ENCODE measurements at places on chromosomes 16 and 17.

GRCh38 chr16:49652456-49653172 is 203.3 kb downstream of the ZNF423 start:
- no peak for DNase-seq

GRCh38 chr16:29649588-29650494 is 13.2 kb upstream of the SPN start:
- no peak for DNase-seq

GRCh38 chr16:4182581-4183236 is 59.2 kb downstream of the SRL start:
- DNase-seq = no peak

- no peak for DNase-seq
Observed at GRCh38 chr17:39485555-39485954, 24.3 kb downstream of the CDK12 start.

DNA sequence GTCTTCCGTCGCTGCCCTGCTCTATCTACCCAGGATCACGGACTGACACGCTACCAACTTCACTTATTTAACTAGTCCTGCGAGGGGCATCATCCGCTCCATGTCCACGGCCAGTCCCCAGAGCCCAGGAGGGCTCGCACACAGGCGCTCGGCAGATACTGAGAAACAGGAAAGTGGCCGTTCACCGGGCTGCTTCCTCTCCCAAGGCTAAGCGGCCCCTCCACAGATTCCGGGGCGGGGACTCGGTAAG is 388 bp downstream of the OXLD1 start:
- DNase-seq = peak; percentile 15

DNA sequence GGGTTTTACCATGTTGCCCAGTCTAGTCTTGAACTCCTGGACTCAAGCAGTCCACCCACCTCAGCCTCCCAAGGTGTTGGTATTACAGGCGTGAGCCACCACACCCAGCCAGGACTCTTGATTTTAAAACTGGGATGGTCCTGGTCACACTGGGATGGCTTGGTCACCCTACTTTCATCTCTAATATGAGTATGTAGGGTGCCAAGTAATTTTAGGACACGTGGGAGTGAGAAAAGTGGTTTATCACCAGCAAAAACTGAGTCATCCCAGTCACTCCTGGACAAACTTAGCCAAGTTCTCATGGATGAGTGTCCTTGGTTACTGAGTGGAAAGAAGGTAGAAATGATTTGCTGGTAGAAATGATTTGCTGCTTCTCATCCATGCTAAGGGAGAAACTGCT is 9.9 kb downstream of the CLEC19A start:
- DNase-seq = no peak

DNA sequence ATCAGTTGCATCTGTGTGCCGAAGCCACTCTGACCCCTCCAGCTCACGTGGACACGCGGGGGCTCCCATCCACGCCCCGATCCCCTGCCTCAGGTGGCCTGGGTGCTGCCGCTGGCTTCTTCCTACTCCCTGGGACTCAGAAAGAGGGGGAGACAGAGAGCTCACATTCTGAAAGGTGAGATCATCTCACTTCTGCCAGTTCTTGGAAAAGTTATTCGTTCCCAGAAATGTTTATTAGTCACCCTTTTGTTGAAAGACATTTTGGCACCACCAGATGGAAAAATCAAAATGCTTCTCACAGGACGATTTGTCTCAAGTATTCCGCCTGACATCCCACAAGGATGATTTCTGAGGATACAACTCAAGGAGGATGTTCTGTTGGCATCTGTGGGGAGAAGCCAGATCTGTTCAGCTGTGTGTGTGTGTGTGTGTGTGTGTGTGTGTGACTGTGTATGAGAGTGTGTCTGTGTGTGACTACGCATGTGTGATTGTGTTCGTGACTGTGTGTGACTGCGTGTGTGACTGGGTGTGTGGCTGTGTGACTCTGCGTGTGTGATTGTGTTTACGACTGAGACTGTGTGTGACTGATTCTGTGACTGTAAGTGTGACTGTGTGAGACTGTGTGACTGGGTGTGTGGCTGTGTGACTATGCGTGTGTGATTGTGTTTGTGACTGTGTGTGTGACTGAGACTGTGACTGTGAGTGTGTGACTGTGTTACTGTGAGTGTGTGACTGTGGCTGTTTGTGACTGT is 207.3 kb downstream of the NTN1 start:
- DNase-seq = no peak

DNA sequence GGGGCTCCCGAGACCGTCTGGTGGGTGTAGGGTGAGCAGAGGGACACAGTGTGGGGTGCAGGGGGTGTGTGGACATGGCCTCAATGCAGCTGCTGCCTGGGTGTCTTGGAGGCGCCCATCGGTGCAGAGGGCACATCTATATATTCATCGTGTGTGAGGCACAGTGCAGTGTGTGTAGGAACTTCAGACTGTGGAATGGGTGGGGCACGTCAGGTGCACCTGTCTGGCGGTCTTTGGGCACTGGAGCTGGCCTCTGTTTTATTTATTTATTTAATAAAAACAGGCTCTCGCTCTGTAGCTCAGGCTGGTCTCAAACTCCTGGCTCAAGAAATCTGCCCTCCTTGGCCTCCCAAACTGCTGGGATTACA is 16.8 kb downstream of the LASP1 start:
- no peak for DNase-seq

GRCh38 chr16:31364421-31364820 is 9.4 kb downstream of the ITGAX start:
- DNase-seq = no peak

GRCh38 chr16:24953721-24954120 is 61.4 kb downstream of the ARHGAP17 start:
- no peak for DNase-seq

- no peak for DNase-seq
Observed at GRCh38 chr16:3088450-3088849, 10.6 kb downstream of the ZSCAN10 start.

DNA sequence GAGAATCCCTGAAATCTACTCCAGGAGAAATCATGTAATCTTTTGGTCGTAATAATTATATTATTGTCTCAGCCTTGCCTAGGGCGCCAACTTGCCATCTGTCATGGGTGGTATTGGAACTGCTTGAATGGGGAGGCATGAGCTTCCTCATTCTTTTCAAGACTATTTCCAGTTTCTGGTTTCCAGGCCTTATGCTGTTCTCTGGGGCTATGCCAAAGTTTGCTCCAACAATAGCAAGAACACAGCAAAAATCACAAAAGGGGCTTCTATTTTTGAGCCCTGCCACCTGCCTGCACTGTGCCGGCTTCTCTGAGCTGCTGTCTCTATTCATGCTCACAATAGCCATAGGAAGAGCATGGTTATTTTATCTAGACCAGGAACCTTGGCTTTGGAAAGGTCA is 111.7 kb downstream of the SPECC1 start:
- DNase-seq = no peak

DNA sequence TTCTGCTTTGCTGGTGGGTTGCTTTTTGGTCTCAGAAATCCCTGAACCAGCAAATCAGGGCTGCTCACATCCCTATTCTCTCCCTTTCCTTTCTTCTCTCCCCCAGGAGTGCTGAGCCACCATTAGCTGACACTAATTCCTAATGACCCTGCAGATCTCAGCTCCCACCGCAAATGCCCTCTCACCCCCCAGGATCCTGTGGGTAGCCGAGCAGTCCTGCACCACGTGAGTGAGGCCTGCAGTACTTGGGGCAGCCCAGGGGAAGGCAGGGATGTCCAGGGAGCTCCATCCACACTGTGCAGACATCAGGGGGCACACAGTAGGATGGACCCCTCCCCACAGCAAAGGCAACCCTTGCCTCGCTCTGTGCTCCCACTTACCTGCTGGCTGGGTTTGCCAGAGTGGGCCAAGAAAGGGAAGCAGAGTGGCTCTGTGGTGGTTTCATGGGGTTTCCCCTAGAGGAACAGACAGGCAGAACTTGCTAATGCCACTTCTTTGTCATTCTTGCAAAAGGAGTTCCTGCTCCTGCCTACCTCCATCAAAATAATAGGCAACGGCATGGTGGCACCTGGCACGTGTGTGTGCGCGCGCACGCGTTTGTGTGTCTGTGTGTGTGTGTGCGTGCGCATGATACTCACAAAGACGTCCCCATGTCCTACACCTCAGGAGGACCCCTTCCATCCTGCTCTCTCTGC is 135.6 kb downstream of the GAS7 start:
- DNase-seq = no peak

DNA sequence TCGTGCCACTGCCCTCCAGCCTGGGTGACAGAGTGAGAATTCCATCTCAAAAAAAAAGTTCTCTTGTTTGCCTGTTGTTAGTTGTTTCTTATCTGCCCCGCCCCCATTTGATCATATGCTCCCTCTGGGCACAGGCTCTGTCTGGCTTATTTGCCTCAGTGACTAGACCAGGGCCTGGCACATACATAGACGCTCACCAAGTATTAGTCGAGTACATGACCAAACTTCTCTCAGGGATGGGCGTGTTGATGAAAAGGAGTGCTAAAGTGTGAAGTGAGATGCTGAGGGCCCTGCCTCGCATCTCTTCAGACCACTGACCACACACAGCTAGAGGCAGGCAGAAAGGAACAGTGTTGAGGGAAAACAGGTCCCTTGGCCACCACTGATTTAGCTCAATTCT is 3.3 kb upstream of the HELZ start:
- DNase-seq = no peak

- DNase-seq = no peak
Observed at GRCh38 chr17:10635290-10635689, 21.8 kb downstream of the MYH3 start.

DNA sequence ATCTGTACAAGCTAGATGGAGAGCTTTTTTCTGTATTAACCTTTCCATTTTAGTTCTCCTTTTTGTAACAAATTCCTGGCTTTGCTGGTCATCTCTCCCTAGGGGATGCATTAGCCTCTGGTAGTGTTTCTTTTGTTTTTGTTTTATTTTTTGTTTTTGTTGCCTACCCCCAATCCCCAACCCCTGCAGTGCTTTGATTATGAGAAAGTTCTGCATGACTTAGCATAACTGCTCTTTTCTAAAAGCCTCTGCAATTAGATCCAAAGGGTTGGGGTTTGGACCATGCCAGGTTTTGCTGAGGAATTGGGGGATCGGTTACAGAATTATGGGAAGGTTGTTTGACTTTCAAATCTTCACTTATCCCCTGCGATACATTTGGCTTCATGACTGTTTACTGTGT is 98.2 kb downstream of the ADAMTS18 start:
- no peak for DNase-seq

- no peak for DNase-seq
Observed at GRCh38 chr16:5005916-5006315, 27.8 kb downstream of the NAGPA start.

DNA sequence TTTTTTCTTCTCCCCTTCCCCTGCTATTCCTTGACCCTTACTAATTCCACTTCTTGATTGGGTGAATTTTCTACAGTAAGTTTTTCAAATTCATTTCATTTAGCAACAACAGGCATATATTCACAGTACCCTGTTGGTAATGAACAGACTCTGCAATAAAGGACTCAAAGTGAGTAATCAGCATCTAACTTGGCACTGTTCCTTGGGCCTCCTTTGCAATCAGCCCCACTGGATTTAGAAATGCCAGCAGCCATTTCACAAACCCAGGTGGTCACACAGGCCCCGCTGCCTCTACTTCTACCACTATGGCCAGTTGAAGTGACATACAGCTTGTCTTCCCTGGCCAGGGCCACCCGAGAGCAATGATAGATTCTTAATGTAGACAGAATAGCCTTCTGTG is 113.8 kb downstream of the CYB561 start:
- no peak for DNase-seq

DNA sequence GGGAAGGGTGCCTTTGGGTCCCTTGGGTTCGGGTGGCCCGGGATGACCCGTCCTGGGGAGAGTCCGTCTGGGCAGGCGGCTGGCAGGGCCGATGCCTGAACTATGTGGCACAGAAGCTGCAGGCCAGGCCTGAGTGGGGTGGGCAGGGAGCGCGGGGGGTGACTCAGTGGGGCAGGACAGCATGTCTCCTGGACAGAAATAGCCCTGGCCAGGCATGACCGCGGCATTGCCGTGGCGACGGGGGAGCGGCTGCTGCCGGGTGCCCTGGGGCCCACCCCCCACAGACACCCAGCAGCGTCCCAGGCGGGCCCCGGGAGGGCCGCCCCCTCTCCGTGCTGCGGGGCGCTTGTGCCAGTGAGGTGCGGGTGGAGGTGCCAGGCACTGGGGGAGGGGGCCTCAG is 1.8 kb upstream of the C1QTNF8 start:
- no peak for DNase-seq

DNA sequence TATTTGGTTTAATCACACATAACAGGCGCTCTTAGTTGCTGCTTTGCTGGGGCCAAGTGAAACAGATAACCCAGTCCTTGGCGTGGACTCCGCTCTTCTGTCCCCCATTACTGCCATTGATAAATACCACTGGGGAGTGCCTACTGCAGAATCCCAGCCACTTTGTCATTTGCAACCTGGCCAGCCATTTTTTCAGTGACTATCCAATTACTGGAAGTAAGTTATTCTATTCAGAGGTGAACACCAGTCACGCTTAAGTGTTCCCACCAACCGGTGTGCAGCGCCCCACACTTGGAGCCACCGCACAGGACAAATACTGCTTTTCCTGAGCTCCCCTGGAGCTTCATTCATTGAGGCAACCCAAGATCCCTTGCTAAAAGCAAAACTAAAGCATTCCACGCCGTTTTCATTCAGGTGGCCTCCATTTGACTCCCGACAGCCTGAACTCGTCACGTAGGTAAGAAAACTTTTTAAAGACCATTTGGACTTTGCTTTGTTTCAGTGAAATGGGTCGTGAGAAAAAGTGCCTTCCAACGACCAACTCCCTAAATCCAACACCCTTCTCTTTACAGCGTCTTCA is 1.8 kb downstream of the USP7 start:
- no peak for DNase-seq

GRCh38 chr16:30663038-30663437 is 4.8 kb downstream of the FBRS start:
- no peak for DNase-seq

DNA sequence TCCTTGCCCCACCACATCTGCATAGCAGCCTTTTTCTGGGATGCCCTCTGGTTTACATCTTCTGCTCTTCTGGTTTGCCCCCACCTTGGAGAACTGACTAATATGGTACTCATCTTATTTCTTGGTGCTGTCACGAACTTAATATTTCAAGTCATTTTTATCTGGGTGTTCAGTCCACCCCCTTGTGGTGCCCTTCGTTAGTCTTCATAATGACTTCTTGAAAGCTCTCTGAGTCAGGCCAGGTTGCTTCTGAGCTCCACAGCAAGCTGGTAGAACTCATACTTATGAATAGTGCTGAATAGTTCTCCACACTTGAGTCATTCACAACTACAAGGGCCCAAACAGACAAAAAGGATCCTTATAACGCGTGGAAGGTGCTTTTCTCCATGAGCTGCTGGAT is 35.8 kb upstream of the TEKT3 start:
- DNase-seq = no peak

Data from T-helper 9 cell (primary cell).